Activated CD4-positive, alpha-beta memory T cell treated with anti-CD3 and anti-CD28 coated beads for 36 hours (primary cell): ENCODE measurements at places on chromosomes 6 and 20.
A peak's percentile ranks its signal among the peaks of the same experiment; 100 is the strongest.

GRCh38 chr6:133501675-133502270 lies 260.6 kb downstream of the EYA4 start:
- no peak for DNase-seq

DNA sequence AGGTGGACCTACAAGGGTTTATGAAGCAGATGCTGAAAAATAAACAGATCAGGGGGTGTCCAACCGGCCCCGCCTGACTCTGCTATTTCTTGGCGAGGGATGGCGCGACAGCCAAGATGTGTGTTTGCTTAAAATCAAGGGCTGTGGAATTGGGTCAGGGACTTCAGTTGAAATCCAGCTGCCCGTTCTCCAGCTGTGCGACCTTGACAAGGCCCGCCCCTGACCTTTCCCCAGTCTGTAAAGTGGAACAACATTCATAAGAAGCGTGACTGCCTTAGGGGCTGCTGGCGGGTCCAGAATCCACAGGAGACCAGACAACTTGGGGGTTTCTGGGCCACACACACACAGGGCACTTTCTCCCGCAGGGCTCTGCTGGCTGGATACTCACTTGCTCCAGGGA lies 517.5 kb downstream of the PREX1 start:
- DNase-seq = no peak

DNA sequence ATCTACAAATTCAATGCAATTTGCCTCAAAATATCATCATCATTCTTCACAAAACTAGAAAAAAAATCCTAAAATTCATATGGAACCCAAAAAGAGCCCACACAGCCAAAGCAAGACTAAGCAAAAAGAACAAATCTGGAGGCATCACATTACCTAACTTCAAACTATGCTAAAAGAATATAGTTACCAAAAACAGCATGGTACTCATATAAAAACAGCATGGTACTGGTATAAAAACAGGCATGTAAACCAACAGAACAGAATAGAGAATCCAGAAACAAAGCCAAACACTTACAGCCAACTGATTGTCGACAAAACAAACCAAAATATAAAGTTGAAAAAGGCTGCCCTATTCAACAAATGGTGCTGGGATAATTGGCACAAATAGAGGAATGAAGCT lies 278.1 kb downstream of the TPBG start:
- DNase-seq = no peak

DNA sequence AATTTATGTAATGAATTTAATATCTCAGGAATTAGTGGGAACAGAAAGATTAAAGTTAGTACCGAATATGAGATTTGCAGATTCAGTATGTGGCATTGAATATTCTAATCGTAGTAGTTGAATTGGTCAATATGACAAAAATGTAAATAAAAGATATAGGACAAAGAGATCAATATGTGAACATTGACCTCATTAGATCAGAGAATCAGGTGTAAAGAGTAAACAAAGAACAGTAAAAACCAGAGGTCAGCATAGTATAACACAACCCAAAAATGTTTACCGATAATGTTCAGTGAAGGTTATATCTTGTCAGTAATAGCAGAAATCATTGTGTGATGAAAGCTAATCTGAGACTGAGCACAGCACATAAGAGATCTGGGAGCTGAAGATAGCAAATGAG lies 152.0 kb downstream of the FAM83B start:
- DNase-seq = no peak

DNA sequence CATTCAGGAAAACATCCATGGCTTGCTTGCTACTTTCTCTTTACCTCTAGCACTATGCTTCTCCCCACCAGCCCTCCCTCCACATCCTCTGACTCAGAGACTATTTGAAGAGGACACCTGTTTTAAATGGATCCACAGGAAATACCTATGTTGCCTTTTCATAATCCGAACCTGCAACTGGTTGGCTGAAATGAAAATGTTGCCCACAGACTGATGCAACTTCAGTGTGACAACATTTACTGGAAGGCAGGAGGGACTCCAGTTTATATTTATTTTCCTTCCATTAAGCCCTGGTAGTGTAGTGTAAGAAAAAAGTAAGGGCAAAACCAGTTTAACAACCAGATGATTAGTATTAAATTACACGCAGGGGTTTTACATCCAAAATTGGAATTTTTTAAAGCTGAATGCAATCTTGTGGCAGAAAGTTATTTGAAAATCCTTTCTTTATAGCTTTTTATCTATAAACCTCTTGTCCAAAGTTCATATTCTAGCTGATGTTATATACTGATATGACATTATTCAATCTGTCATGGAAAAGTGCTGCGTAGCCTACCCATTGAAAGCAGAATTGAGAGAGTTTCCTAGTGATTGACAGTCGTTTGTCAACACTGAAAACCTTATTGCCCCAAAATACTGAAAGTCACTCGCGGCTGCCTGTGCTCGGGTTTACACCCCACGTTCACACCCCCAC lies 881 bp upstream of the AIG1 start:
- DNase-seq = peak; percentile 65

DNA sequence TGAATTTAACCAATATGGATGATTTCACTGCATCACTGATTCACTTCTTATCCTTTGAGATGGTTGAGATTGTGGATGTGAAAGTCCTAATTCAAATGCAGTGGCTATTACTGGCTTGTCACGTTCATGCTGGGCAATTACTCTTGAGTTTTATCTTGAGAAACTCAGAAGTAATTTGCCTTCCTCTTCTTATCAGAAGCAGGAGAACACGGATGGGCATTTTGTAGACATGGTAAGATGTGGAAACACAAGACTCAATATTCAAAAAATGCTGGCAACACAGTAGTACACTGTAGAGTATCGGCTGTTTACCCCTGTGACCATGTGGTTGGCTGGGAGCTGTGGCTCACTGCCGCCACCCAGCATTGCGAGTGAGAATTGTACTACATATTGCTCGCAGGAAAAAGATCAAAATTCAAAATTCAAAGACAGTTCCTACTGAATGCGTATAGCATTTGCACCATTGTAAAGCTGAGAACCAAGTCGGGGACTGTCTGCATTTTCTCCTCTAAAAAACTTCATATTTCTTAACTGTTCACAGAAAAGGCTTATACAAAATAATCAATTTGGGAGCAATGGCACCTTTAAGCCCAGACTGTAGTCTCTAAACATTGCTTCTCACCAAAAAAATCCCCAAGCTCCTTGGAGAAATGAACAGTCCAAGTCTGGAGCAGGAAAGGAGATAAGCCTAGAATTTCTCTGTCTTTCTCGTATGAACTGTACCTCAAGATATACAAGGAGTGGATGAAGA lies 61.9 kb upstream of the ELOVL5 start:
- peak; percentile 70 for DNase-seq

GRCh38 chr6:14910692-14911547 lies 334.9 kb upstream of the JARID2 start:
- peak; percentile 34 for DNase-seq

DNA sequence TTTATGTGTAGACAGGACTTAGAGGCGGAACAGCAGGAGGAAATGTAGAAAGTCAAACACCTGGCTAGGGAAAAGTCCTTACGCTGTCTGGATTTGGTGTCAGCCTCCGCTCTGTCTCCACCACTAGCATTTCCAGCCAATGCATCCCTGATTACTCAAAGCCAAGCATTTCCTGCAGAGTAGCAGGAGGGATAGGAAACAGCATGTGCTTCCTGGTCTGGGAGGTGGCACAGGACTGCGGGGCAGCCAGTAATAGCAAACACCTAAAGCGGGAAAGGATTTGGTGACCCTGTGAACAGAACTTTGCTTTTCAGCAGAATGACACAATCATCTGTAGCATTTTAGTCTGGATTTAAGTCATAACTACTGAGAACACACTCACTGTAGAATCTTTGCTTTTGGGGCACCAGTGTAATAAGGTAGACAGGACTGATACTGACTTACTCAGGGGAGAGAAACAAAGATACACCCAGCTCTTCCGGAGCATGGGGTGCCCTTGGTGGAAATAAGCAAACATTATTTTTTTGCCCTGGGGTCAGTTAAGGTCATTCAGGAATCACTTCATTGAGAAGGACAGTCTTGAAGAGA lies 133.3 kb upstream of the AHI1 start:
- DNase-seq = no peak

- DNase-seq = no peak
Observed at GRCh38 chr20:50333131-50333670, 142.6 kb downstream of the CEBPB start.

- no peak for DNase-seq
Observed at GRCh38 chr6:41739041-41739440, 3.6 kb upstream of the TFEB start.

DNA sequence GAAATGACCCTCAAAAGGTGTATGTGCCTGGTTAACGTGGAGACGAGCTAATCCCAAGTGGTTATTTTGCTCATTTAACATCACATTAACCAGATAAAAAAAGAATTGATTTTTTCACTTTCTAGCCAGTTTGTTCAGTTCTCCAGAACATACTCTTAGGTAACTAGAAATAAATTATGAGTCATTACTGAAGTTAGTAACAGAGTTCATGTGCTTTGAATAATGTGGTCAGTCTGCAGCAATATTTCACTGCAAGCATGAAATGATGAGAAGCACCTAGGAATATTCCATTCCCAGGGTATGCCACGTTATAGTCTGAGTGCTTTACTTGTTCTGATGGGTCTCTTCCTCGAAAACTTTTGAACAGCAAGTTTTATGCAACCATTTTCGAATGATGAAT lies 138.3 kb upstream of the INSM1 start:
- no peak for DNase-seq

GRCh38 chr20:59402681-59403080 lies 102.3 kb downstream of the EDN3 start:
- no peak for DNase-seq

- no peak for DNase-seq
Observed at GRCh38 chr20:34001378-34001777, 7.7 kb downstream of the RALY start.

DNA sequence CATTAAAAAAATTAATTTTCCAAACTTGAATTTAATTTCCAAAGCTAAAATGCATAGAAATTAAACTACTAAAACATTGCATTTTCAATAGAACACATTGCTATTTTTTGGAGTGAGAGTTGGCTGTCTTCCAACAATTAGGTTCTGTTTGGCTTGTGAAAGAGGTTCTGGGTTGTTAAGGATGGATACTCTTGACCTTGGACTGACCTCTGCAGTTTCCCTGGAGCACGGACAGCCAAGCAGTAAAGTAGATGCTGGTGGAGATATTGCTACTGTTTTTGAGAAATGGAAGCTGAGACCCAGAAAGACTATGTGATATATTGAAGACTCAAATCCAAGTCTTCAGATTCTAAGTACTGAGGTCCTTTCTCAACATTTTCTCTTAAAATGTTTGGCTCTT lies 95.9 kb upstream of the CHD6 start:
- DNase-seq = no peak

- no peak for DNase-seq
Observed at GRCh38 chr6:13859871-13860555, 45.7 kb upstream of the MCUR1 start.

DNA sequence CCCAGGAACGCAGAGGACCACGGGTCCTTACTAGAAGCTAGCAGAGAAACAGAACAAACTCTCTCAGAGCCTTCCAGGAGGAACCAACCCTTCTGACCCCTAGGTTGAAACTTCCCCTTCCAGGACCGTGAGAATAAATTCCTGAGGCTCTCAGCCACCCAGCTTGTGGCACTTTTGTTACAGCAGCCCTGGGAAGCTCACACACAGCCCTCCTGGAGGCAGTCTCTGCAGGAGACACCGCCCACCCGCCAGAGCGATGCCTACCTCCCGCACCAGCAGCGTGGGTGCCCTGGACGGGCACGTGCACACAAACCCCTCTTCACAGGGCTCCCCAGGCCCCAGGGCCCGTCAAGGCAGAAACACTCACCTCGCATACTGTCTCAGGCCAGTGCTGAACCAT lies 4.2 kb downstream of the RNASET2 start:
- DNase-seq = peak; percentile 52

- peak; percentile 23 for DNase-seq
Observed at GRCh38 chr6:142746524-142746923, 198.5 kb downstream of the HIVEP2 start.

- DNase-seq = no peak
Observed at GRCh38 chr20:58988565-58988882, 7.5 kb downstream of the NELFCD start.

- DNase-seq = peak; percentile 33
Observed at GRCh38 chr6:42224222-42225028, 6.8 kb upstream of the MRPS10 start.

GRCh38 chr6:124995645-124996325 lies 33.5 kb downstream of the RNF217 start:
- no peak for DNase-seq

DNA sequence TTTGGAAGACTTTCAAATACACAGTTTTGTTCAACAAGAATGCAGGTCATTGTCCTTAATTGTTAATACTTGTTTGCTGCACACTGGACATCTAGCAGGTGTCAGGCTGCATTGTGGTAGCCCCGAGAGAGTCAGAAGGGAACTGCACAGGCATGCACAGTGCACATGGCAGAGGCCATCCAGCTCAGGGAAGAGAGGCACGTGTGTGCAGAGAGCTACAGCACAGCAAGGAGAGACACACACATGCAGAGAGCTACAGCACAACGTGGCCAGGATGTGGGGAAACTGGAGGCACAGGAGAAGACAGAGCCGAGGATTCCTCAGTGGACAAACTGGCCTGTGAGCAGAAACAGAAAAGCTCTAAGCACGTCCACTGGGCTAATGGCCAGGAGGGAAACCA lies 272.0 kb downstream of the SMOC2 start:
- no peak for DNase-seq

- no peak for DNase-seq
Observed at GRCh38 chr6:46128476-46128875, 1.3 kb upstream of the ENPP4 start.

- no peak for DNase-seq
Observed at GRCh38 chr6:44397424-44398164, 10.1 kb downstream of the CDC5L start.

DNA sequence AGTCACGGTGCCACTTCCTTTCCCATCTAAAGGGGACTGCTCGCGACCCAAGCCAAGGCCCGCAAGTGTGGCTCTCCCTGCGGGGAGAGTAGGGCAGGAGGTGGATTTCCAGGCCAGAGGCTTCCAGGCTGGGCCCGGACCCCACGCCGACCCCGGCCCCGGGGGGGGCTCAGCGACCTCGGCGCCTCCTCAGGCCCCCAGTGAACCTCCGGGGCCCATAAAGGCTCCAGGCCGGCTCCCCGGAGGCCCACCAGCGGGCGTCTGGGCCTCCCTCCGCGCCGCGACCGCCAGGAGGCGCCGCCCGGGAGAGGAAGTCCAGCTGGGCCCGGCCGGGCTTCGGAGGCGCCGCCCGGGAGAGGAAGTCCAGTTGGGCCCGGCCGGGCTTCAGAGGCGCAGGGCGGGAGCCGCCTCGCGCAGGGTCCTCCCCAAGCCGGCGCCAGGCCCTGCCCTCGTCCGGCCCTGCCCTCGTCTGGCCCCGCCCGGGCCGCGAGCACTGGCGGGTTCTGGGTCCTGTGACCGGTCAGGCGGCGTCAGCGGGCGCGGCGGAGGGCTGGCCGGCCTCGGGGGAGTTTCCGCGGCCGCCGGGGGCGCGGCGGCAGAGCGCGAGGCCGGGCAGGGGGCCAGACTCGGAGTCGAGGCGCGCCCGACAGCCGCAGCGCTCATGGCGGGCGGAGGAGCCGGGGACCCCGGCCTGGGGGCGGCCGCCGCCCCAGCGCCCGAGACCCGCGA lies at the start of gene RAB32:
TSS of gene RAB32 (plus strand) at position 623 of the 729 bp plus-strand sequence. CDS start at position 662, 39 bp downstream.
- peak; percentile 14 for DNase-seq

- DNase-seq = no peak
Observed at GRCh38 chr20:61176874-61177273, 75.2 kb upstream of the CDH4 start.

- no peak for DNase-seq
Observed at GRCh38 chr6:35018182-35018519, 123.0 kb downstream of the TCP11 start.
